ENCODE measurements at places on chromosomes 7 and 10. TPM values are rescaled to one million over a fixed set of nuclear protein-coding genes. Genes with fewer than 3 reads are reported as not detected.

DNA sequence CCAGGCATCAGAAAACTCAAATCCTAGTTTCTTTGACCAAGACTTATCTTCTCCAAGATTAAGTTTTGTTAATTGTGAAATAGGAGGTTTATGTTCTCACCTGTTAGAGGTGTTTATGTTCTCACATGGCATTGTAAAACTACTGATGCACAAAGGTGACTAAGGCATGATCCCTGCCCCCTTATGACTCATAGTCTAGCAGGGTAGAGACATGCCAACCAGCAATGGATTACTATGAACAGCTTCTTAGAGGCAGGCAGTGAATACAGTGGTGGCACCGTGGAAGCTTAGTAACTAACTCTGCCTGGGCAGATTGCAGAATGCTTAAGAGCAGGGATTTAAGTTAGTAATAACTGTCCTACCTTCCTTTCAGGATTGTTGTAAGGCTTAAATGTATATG is 400.9 kb downstream of the SORCS3 start:
- DNase-seq, result no peak

- DNase-seq, result no peak
Measured at GRCh38 chr10:76981251-76981650, 656.4 kb downstream of the KCNMA1 start.

SFRP5 gene
- total RNA-seq, result not detected

PRSS37 gene
- not detected for total RNA-seq

DNA sequence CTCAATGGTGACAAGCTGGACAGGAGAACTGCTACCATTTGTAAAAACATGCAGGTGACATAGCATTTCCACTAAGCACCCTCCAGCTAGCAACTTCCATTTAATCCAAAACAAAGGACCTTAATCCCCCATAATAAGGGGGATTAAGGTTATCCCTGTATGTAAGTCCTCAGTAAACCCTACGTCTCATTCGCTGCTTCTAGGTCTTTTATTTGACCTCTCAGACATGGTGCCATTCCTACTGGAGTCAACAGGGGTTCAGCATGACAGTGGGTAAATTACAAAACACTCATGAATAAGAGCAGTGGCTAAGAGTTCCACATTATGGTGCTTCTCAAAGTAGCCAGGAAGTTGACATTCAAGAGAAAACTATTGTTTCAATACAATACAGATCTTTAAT is 121.8 kb upstream of the CAV2 start:
- no peak for DNase-seq

DNA sequence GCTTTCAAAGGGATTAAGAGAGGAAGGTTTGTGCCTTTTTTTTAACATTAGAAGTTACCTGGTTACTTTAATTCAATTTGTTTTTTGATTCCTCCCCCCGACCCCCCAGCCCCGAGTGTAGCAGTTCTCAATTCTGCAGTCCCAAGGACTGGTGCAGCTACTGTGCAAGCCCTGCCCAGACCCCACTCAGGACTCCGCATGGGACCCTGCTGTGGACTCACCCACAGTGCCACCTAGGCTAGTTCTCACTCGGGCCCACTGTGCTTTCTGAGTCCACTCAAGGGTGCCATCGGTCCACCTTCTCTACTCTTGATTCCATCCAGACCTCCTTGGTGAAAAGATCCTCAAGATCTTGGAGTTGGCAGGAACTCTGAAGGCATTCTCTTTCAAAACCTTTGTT is 77.4 kb downstream of the VOPP1 start:
- DNase-seq, result no peak

GRCh38 chr7:155533827-155534690 is 12.3 kb downstream of the CNPY1 start:
- DNase-seq, result no peak

GRCh38 chr7:30403477-30403876 is 75.1 kb downstream of the NOD1 start:
- no peak for DNase-seq

GRCh38 chr10:131748831-131749766 is 151.7 kb upstream of the PPP2R2D start:
- DNase-seq, result no peak

DOCK4 gene
- total RNA-seq, result 1.5 TPM

ATP6V0A4 gene
- not detected for total RNA-seq

CHN2 gene
- total RNA-seq, result 0.21 TPM

DNA sequence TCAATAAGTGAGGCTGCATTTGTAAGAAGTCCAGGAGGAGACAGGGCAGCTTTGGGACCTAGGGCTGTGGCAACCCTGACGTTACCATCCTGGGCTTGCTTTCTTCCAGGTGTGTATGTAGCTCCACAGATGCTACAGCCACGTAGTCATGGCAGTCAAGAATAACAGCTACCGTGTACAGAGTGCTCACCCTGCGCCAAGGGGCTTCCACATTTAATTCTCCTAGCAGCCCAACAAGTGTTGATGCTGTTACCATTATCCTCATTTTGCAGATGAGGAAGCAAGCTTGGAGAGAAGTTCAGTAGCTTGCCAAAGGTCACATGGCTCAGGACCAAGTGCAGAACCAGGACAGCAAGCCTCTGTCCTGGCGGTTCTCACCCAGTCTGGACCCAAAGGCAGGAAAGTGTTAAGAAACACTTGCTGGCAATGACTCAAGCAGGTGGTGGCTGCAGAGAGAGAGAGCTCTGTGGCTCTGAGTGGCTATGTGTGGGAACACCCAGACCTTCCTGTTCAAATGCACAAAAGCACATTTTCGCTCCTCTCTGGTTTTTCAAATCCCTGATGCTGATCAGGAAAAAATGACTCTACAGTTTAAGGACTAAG is 89.8 kb downstream of the CREM start:
- DNase-seq, result no peak

DNA sequence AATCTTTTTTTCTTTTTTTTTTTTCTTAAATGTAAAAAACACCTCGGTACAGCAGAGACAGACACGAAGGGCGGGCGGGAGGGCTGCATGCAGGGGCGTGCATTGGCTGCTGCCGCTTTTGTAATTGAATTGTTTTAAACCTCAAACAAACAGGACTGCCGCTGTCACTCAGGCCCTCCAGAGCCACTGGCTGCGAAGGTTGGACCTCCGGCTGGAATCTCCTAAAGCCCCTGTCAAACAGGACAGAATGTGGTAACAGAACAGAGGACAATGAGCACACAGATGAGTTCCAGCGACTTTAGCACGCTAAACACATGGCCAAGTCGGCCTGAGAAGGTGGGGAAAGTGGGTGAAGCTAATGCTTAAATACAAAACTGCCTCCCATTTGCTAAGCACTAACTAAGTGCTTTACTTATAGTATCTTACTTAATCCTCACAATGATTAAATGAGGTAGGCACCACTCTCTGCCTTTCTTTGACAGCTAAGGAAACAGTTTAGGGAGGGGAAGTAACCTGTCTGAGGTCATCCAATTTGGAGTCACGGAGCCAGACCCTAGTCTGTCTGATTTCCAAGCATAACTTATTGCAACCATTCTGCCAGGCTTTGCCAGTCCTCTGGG is 3.0 kb upstream of the NDST2 start:
- DNase-seq, result no peak

Data from SJSA1 (cell line).